Stimulated activated CD8-positive, alpha-beta memory T cell treated with anti-CD3 and anti-CD28 coated beads, Interleukin-7, amount 100 ng/mL, for 1 hour (primary cell): ENCODE measurements at places on chromosomes 1 and 21.

- no peak for DNase-seq
These were observed 131.9 kb upstream of the BEND5 start for GRCh38 chr1:48908606-48909005.

- no peak for DNase-seq
These were observed 25.0 kb upstream of the CD1D start for GRCh38 chr1:158155673-158156072.

- no peak for DNase-seq
These were observed 300.3 kb upstream of the B3GALT2 start for GRCh38 chr1:193486671-193487229.

- no peak for DNase-seq
These were observed 189.4 kb downstream of the PBX1 start for GRCh38 chr1:164748253-164748899.

DNA sequence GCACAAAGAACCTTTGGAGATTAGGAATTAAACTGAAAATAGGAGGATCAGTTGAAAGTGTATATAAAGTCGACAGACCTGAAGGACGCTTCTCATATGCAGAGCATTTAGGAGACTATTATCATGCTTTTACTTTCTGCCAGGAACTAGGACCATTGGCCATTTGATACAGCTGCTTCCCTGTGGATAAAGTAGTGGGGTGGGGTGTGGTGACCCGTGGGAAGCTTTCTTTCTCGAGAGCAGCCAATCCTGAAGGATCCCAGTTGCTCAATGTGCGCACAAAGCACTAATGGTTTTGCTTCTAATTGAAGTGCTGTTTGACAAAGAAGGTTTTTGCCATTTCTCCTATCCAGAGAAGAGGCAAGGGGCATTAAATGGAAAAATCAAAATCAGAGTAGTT is 14.9 kb upstream of the CD55 start:
- no peak for DNase-seq

GRCh38 chr1:107277022-107277421 is 136.2 kb downstream of the NTNG1 start:
- no peak for DNase-seq

GRCh38 chr1:66925558-66925910 is 744 bp downstream of the MIER1 start:
- no peak for DNase-seq

- DNase-seq, result no peak
These were observed 740.6 kb downstream of the KCNT2 start for GRCh38 chr1:195867638-195868037.

- DNase-seq, result no peak
These were observed 124.4 kb upstream of the HOOK1 start for GRCh38 chr1:59690171-59690930.
